ENCODE measurements at places on chromosomes 13 and 19.

- DNase-seq: no peak
Measured at GRCh38 chr13:113021811-113022210, 52.8 kb downstream of the MCF2L start.

GRCh38 chr13:45206340-45206739 lies 5.5 kb upstream of the KCTD4 start:
- DNase-seq: no peak

GRCh38 chr13:107865643-107866031 lies 349.7 kb downstream of the LIG4 start:
- peak; percentile 79 for DNase-seq

GRCh38 chr19:36257520-36257876 lies 42.6 kb downstream of the ZNF146 start:
- DNase-seq: peak; percentile 36

DNA sequence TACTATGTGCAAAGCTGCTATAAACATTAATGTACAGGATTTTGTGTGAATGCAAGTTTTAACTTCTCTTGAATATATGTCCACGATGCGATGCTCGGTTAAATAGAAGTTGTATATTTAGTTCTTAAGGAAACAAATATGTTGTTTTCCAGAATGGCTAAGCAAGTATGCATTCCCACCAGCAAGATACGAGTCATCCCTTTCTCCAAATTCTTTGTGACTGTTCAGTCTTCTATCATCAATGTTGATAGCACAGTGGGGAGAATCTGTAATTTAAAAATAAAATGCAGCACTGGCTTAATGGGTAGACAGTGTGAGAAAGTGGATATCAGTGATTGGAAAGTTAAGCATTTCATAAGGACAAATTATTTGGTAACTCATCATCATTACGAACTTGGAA lies 1340.8 kb downstream of the PCDH9 start:
- DNase-seq: no peak

DNA sequence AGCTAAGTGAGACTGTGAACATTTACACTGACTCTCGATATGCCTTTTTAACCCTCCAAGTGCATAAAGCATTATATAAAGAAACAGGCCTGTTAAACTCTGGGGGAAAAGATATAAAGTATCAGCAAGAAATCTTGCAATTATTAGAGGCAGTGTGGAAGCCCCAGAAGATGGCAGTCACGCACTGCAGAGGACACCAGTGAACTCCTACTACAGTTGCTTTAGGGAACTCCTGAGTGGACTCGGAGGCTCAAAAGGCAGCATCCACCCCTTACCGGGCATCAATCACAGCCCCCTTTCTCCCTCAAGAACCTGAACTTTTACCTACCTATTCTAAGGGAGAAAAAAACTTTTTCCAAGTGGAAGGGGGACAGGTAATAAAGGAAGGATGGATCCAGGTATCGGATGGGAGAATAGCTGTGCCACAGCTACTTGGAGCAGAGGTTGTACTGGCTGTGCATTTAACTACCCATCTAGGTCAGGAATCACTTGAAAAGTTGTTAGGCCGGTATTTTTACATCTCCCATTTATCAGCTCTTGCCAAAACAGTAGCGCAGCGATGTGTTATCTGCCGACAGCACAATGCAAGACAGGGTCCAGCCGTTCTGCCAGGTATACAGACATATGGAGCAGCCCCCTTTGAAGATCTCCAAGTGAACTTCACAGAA lies 80.1 kb downstream of the ZNF486 start:
- DNase-seq: peak; percentile 10

GRCh38 chr13:102856557-102856956 lies 10.7 kb downstream of the ERCC5 start:
- no peak for DNase-seq

GRCh38 chr19:45471111-45471930 lies 3.5 kb downstream of the FOSB start:
- DNase-seq: no peak

DNA sequence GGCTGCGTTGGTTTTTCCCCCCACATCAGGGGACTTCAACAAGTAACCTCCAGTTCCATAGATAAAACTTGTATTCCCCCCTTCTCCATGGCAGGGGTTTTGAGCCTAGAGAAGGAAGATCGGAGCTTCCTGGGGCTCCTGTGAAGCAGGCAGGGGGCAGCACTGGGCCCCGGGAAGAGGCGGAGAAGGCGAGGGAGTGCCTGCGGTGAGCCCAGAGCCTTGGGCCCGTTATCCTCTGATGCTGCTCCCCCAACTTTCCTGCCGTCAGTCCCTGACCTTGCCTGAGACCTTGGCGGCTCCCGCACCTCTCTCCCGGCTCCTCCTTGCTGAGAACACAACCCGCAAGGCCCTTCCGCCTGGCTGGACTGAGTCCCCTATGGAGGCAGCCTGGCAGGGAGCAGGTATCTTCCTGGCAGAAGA lies 2.5 kb downstream of the LIPE start:
- DNase-seq: no peak

GRCh38 chr19:30367006-30367405 lies 5.2 kb upstream of the ZNF536 start:
- DNase-seq: no peak

DNA sequence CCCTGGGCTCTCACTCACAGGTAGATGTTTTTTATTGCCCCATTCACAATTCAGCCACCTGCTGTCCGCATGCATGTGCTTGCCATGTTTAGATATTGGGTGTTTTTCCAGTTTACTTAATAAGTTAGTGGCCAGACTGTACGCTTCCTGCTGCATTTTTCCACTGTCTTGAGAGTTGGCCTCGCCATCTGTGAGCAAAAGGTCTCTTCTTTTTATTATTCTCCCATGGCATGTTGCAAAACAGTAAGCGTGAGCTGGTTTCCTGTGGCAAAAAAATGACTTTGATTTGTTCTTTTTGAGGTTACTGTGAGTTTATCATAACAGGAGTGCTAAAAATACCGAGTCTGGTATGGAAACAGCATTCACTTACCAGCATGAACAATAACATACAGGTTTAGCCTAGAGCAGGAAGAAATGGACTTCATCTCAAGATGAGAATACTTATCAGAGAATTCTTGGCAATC lies 46.0 kb downstream of the SAE1 start:
- no peak for DNase-seq

DNA sequence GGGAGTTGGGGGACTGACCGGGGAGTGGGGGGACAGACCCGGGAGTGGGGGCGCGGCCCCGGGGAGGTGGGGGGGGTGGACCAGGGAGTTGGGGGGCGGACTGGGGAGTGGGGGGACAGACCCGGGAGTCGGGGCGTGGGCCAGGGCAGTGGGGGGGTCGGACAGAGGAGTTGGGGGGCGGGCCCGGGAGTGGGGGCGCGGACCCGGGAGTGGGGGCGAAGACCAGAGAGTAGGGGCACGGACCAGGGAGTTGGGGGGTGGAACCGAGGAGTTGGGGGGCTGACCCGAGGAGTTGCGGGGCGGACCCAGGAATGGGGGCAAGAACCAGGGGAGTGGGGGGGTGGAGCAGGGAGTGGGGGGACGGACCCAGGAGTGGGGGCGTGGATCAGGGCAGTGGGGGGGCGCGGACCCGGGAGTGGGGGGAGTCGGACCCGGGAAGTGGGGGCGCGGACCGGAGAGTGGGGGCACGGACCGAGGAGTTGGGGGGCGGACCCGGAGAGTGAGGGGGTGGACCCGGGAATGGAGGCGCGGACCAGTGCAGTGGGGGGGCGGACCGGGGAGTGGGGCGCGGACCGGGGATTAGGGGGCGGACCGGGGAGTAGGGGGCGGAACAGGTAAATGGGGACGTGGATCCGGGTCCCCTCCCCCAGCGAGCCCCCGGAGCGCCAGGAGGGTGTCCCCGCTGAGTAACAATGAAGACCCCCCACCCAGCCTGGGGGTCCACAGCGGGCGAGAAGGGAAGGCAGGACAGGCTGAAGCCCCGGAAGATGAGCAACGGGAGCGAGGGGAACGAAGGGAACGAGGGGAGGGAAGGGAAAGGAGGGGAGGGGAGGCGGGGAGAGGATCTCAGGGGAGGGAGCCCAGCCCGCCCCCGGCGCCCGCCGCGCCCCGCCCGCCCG lies 589 bp downstream of the R3HDM4 start:
- no peak for DNase-seq

DNA sequence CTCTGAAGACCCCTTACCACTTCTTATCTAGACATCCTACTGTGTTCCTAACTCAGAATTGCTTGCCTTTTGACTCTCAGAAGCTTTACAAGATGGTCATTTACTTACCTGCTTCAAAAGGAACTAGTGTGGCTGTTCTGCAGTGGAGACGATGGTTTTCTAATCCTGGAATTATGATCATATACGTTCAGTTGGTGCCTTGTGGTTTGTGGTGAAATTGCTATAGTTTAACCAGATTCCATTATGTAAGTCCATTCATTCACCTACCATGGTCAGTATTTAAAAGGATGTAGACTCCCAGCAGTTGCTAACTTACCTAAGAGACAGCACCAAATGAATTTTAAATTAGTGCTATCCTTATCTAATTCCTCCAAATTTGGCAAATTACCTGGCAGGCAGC lies 210.9 kb downstream of the SHISA2 start:
- DNase-seq: no peak

- no peak for DNase-seq
Measured at GRCh38 chr13:20847296-20847695, 55.2 kb downstream of the XPO4 start.

GRCh38 chr13:57666131-57666953 lies 34.8 kb downstream of the PCDH17 start:
- peak; percentile 51 for DNase-seq

GRCh38 chr19:43318203-43318602 lies 35.3 kb upstream of the CD177 start:
- DNase-seq: no peak

- no peak for DNase-seq
Measured at GRCh38 chr13:76644906-76645305, 241.3 kb downstream of the KCTD12 start.

DNA sequence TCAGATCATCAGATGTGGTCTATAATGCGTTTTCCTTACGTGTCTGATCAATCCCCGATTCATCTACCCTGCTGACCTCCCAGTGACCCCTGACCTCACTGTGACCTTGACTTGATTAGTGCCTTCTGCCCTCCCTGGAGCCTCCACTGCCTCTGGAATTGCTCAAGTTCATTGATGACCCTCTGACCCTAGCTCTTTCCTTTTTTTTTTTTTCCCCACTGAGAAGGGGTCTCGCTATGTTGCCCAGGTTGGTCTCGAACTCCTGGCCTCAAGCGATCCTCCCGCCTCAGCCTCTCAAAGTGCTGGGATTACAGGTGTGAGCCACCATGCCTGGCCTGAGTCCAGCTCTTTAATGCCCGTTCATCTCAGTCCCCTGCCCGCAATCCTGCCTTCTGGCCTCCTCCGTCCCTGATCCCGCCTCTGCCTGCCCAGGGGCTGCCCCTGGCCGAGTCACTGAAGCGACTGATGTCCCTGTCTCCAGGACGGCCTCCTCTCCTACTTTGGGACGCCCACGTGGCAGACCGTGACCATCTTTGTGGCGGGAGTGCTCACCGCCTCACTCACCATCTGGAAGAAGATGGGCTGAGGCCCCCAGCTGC lies 4.0 kb upstream of the FTL start:
- no peak for DNase-seq

GRCh38 chr13:83845106-83845505 lies 37.2 kb downstream of the SLITRK1 start:
- no peak for DNase-seq

DNA sequence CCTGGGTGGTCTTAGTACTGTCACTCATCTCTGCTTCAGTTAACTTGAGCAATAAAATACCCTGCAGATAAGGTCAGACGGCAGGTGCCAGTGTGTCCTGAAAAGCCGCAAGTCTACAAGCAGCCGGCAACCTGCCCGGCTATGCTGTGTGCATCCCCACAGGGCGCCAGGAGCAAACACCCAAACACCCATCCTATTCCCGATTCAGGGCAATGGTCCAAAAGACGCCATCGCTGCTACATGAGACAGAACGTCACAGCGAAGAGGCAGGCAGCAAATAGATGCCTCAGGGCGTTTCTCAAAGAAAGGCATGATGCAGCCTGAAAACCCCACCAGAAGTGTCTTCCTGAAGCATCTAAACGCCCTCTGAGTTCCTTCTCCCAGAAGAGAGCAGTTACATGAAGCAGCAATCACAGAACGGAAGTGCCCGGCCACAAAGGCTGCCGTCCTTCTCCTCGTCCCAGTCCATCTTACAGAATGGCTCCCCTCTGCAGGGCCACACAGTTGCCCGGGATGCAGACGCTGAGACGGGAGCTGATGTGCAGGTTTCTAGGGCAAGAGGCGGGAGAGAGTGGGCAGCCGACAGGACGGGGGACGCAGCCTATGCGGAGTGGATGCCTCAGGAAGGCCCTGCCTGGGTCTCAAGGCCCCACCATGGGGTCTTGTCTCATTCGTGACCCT lies 35.1 kb downstream of the RASA3 start:
- no peak for DNase-seq

DNA sequence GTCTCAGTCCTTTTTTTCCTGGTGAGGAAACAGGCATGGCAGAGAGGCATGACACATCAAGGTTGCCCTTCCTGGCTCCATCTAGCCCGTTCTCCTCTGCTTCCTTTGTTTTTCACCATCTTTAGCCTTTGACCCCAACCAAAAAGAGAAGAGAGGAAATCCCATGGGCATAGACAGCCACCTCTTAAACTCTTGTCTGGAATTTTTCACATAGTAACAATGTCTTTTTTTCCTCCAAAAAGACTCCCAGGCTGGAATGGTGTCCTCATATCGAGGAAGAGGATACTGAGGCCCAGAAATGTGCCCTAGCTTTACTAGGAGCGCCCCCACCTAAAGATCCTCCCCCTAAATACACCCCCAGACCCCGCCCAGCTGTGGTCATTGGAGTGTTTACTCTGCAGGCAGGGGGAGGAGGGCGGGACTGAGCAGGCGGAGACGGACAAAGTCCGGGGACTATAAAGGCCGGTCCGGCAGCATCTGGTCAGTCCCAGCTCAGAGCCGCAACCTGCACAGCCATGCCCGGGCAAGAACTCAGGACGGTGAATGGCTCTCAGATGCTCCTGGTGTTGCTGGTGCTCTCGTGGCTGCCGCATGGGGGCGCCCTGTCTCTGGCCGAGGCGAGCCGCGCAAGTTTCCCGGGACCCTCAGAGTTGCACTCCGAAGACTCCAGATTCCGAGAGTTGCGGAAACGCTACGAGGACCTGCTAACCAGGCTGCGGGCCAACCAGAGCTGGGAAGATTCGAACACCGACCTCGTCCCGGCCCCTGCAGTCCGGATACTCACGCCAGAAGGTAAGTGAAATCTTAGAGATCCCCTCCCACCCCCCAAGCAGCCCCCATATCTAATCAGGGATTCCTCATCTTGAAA lies at the start of gene GDF15:
GDF15 (plus strand) TSS at position 484 of the 868 bp plus-strand sequence; CDS start at position 516, 32 bp downstream.
- DNase-seq: no peak

DNA sequence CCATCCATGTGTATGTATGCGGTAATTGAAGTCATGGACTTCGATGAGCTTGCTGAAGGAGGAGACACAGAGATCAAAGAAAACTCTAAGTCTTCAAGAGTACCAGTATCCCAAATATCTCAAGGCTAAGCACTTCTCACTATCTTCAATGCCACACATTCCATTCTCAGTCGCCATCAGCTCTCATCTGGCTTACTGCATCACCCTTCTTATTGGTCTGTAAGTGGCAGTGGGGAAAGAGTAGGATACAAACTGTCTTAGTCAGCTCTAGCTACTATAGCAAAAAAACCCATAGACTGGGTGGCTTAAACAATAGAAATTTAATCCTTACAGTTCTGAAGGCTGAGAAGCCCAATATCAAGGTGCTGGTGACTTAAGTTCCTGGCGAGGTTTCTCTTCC lies 218.7 kb downstream of the POSTN start:
- no peak for DNase-seq

- DNase-seq: no peak
Measured at GRCh38 chr19:48945817-48946216, 8.9 kb upstream of the BAX start.

All from NCI-H748 treated with DMSO at 0.1 percent for 48 hours (cell line).